HS-27A (cell line): ENCODE measurements at places on chromosomes 6 and 20.
A peak's percentile ranks its signal among the peaks of the same experiment; 100 is the strongest.

GRCh38 chr6:161745594-161746141 lies 471.8 kb upstream of the AGPAT4 start:
- DNase-seq = no peak

DNA sequence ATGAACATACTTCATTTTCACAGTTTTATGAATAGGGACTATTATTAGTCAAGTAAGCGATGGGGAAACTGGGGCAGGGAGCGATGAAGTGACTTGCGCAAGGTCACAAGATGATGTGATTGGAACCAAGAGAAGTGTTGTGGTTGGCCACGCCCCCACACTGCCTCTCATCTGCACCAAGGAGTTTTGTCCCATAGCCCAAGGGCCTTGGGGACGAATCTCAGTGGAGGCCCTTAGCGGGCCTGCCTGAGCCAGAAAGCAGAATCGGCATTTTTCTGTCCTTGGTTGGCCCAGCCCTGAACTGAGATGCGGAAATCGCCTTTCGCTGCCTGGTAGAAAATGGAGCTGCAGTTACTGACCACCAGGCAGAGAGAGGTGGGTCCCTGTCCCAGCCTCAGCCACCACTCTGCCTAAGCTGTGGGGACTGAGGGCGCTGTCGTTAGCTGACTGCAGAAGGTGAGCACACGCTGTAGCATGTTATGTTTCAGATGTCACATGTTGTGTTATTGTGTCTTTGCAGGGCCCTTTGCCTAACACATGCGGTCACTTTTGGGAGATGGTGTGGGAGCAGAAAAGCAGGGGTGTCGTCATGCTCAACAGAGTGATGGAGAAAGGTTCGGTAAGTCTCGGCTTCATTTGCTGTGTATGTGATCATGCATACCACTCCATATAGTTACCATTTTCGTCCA lies 57.8 kb downstream of the PTPN1 start:
- no peak for DNase-seq

DNA sequence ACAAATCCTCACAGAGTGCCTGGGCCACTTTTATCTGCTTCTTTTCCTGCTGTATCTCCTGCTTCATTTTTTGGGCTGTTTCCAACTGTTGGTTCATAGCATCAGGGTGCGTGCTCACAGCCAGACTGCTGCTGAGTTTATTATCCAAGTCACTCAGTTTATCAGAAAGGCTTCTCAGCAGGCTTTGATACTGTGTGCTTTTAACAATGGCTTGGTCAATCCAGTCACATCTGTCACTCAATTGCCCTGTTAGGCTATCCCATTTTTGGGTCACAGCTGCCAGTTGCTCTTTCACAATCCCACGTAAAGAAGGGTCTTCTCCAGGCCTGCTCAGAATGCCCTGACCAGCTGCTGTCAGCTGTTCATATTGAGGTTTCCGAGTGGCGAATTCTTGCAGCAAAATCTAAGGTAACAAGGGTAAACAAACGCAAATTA lies 87.2 kb downstream of the DST start:
- no peak for DNase-seq

GRCh38 chr6:3795836-3796718 lies 44.6 kb upstream of the PXDC1 start:
- no peak for DNase-seq

DNA sequence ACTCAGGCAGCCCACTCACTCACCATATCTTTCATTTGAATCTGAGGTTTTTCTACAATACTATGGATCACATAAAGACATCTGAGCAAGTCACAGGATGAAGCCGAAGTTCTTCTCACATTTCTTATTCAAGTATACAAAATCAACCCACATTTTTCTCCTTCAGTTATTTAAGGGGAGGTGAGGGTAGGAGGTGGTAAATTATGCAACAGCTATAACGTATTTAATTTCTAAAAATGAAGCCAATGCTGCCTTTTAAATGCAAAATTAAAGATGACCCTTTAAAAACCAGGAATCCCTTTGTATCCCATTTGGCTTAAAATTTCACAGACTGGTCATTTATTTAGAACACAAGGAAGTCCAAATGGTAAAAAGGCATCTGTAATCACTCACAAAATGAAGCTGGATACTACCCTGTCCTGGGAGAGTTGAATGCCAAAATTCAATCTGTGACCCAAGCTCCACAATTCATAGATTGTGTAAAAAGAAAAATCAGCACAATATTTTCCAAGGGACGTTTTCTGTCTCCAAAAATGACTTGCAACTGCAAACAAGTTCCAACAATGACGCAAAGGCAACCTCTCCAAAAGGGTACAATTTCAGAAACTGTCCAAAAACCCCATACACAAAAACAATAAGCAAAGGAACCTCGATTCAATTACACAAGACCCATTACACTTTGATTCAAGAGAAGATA lies 48.8 kb downstream of the EPB41L2 start:
- no peak for DNase-seq

DNA sequence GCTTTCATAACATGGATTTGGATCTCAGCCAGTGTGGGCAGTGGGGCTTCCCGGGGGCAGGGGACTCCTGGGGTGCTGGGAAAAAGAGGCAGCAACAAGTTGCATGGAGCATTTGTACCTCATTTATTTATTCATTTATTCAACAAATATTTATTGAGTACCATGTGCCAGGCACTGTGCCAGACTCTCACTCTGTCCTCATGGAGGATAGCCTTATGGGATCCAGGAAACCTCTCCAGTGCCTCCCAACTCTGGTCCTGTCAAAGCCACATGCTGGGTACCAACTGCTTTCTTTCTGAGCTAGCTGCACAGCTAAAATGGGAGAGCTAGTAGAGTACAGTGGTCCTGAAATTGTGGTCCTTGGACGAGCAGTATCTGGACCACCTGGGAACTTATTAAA lies 87.8 kb upstream of the EPB41L1 start:
- no peak for DNase-seq

DNA sequence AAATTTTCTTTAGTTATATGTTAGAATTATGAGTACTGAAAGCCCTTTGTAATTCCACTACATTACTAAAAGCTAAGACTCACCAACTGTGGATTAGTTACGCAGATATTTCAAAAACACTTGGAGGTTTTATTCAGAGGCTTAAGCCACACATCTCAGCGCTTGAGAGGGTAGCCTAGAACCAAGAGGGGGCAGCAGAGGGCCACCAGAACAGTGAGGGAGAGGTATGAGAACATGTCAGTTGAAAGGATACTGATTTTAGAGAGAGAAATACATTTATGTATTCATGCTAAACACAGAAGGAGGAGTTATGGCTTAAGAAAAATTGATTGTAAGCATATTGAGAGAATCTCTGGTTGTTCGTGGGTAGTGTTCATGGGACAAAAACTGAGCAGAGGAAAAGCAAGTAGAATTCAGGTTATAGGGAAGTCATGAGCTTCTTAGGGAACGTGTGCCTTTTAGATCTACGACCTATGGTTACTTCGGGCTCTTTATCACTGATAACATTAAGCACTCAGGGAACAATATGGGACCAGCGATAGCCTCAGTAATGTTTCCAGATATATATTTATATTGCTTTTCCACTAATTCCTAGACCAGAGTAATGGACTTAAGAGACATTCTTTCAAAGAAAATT lies 20.4 kb upstream of the SERINC1 start:
- DNase-seq = peak; percentile 38

- no peak for DNase-seq
These were observed 32.1 kb downstream of the SF3B5 start for GRCh38 chr6:144063246-144063743.

DNA sequence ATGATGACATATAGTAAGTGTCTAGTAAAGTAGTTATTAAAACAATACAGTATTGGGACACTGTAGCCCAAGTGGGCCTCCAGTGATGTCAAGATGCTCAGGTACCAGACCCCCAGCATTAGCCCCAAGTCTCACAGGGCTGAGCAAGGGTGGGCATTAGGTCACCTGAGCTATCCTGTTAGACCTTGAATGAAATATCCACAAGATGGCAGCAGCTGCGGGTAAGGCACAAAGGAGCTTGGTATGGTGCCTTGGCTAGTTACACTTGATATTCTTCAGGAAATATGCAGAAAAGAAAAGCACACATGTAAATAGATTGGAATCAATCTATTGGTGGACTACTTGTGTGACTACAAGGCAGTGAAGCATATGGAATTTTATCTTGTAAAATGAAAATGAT lies 701.8 kb upstream of the ADGRB3 start:
- no peak for DNase-seq

DNA sequence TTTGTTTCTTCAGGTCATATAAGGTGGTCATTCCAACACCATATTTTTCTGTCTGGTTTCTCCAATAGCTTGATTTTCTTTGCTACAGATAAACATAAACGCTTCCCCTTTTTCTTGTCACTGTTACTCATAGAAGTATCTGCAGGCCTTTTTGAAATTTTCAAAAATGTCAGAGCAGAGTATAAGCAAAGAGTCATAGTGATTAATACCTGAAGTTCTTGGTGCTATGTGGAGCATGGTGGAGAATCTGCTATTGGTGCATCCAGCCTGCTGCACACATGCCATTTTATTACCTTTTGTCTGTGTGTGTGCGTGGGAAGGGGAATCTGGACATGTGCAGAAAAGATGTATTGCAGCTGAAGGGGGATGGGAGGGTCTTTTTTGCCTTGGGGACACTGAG lies 19.7 kb downstream of the STX11 start:
- no peak for DNase-seq

DNA sequence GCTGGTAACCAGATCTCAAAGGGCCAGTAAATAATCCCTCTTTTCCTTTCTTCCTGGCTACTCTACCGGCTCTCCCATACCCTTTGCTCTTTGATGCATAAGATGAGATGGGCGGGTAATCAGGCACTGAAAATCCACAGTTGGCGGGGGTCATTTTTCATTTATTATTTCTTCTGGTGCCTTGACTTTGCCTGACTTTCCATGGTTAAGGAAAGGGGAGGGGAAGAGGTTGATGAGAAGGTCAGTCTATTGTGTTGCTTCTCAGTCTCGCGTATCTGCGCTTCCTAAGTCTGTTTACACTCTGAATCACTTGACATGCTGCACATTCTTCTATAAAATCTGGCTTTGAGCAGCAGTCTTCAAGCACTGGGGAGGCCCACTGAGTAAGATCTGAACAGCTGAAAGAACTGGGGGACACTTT lies 121.1 kb upstream of the HDGFL1 start:
- DNase-seq = no peak

- DNase-seq = no peak
These were observed 105.2 kb downstream of the MAP7 start for GRCh38 chr6:136445063-136445462.

DNA sequence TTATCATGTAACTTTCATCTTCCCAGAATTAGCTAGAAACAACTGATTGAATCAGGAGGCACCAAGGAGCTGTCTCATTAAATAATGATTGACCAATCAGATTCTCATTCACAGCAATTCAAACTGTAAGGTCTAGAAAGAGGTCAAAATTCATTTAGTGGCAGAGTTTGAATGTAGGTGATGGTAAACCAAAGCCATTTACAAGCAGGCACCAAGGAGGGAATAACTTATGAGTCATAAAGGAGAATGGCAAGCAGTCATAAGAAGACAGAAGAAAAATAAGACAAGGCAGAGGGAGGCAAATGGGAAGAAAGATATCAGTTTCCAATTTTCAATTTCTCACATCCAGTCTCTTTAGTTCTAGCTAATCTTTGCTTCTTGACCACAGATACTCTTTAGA lies 52.9 kb upstream of the DEFB112 start:
- no peak for DNase-seq

GRCh38 chr6:129865013-129865412 lies 3.9 kb upstream of the TMEM244 start:
- no peak for DNase-seq

- no peak for DNase-seq
These were observed 43.6 kb upstream of the IER3 start for GRCh38 chr6:30787954-30788353.

- no peak for DNase-seq
These were observed 221.7 kb upstream of the MARCKS start for GRCh38 chr6:113635222-113635986.

- DNase-seq = peak; percentile 66
These were observed 15.9 kb upstream of the PTGIS start for GRCh38 chr20:49583669-49584417.

DNA sequence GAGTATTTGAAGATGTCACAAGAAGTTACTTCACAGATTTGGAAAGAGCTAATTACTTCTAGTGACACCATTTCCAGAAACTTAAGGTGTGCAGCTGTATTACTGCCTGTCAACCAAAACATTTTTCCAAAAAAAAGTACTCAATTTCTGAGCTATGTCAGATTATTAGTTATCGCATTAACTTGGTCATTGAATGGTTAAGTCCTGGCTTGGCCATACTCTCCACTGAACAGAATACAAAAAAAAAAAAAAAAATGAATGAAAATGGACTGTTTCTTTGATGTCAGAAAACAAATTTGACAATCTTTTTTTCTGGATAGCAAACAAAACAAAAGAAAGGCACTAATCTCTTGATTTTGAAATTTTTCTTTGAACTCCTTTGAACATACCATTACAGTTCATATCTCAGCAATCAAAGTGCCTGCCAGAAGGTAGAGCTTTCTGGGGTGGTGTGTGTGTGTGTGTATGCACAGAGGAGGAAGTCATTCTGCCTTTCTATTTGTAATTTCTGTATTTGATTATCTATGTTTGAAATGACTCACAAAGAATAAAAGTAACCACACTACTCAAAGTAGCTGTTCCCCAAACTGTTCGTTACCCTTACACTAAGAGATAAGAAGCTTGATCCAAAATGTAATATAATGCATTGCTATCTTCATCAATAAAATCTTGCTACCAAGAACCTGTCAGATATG lies 210.8 kb upstream of the FUT9 start:
- DNase-seq = no peak

- no peak for DNase-seq
These were observed 18.1 kb upstream of the SFT2D1 start for GRCh38 chr6:166360243-166361076.

- no peak for DNase-seq
These were observed 90.0 kb downstream of the PERP start for GRCh38 chr6:138017166-138017757.

GRCh38 chr6:5513408-5513807 lies 252.1 kb downstream of the FARS2 start:
- no peak for DNase-seq

GRCh38 chr6:109801794-109802193 lies 110.7 kb downstream of the FIG4 start:
- DNase-seq = no peak

DNA sequence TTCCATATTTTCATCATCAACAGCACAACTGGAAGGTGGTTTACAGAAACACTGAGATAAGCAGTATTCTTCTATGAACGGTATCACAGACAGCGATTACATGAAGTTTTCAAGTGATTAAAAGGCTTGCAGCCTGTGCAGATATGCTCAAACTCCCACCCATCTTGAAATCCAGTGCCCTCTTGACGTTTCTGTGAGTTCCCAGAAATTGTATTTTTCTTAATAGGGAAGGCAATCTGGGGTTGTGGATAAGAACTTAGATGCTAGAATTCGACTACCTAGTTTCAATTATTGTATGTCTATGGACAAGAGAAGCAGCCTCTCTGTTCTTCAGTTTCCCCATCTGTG lies 290.3 kb downstream of the ZNF217 start:
- no peak for DNase-seq

DNA sequence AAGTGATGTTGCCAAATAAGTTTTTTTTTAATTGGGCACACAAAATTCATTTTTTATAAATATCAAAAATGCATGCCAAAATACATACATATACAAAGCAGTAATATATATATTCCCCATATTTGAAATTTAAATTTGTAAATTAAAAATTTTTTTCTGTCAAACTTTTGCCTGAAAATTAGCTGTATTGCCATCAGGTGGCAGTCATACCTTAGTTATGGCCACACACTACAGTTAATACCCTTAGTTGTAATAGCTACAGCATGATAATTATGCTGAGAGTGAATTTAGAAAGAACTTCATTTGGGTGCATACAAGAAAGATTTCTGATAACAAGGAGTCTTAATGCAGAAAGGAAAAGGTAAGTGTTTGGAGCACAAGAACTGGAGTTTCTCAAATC lies 46.2 kb upstream of the SDHAF4 start:
- DNase-seq = no peak

GRCh38 chr6:87909849-87910248 lies 137.8 kb upstream of the SPACA1 start:
- peak; percentile 72 for DNase-seq
